Right kidney (tissue), 9 donors: ENCODE measurements at places on chromosomes 11 and 22.
A peak's percentile ranks its signal among the peaks of the same experiment; 100 is the strongest.

DNA sequence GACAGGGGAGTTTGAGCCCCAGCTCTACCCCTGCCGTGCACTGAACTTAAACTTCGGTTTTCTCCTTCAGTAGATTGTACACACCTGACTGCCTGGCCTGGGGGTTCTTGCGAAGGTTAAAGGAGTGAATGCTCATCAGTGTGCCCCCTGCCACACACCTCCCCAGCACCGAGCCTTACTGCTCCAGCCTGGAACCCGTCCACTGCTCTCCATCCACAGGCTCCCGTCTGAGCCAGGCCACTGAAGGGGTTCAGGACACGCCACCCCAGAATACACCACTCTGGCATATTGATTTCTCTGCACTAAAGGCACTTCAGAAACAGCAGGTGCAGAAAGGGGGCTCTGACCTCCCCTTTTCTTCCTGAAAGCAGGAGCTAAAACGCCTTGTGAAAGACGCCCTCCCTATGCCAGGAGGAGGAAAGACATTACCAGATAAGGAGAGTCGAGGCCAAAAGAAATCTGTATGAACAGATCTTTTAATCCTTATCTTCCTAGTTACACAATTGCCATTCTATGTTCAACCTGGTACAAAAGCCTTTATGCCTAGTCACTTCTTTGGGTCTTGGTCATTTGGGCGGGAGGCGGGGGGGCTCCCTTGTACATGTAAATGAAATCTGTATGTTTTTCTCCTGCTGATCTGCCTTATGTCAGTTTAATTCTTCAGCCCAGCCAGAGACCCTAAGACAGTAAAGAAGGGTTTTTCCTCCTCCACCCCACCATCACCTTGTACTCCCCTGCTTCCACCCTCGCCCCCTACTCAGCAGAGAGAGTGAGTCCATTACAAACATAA lies 1.9 kb upstream of the SSTR3 start:
- no peak for DNase-seq

GRCh38 chr22:43409800-43410199 lies 2.0 kb upstream of the MPPED1 start:
- no peak for DNase-seq

DNA sequence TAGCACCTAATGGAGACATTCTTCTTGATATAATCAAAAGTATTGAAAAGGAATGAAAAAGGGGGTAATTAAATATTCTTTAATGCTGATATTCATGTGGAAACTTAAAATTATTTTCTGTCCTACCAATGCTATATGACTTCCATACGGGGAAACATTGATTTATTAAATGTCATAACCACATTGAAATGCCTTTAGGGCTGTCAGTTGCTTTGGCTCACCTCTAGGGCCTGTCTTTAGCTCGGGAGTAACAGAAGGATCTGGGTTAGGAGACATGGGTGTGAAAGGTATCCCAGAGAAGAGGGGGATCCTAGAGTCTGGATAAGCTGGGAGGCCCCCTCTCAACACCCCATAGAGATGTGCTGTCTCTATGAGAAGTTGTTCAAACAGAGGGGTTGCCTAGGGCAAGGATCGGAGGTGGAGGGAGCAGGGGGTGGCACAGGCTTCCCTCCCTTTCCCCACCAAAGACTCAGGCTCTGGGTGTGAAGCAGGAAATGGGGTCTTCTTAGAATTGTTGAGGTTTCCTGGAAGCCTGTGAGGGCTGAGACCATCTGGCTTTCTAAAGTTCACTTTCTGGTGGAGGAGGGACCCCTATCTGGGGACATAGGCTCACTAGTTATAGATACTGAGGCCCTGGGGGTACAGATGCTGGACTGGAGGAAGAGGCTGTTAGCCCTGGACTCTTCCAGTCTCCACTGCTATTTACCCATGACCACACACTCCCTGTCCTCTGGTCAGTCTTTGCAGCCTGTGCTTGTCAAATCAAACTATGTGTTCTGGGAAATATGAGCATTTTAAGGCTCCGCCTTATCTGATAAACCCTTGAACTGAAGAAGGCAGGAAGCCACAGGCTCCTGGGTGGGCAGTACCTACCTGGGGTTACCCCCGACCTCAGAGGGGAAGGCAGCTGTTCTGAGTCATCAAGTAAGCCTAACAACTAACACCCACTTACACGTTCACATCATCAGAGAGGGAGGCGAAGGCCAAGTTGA lies 55.8 kb upstream of the RRAS2 start:
- no peak for DNase-seq

DNA sequence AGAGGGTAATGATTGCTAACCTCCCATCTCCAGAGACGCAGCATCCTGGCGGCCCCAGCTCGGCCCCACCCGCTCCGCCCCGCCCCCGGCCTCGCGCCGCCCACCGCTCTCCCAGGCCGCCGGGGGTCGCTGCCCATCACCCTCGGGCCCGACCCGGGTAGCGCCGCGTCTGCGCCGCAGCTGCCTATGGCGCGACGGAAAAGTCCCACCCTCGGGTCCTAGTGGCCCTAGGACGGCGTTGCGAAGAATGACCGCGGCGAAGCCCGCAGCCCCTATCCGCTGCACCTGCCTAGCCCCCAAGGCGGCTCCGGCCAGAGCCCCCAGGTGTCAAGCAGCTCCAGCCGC lies 457 bp downstream of the CPSF7 start:
- DNase-seq = no peak

DNA sequence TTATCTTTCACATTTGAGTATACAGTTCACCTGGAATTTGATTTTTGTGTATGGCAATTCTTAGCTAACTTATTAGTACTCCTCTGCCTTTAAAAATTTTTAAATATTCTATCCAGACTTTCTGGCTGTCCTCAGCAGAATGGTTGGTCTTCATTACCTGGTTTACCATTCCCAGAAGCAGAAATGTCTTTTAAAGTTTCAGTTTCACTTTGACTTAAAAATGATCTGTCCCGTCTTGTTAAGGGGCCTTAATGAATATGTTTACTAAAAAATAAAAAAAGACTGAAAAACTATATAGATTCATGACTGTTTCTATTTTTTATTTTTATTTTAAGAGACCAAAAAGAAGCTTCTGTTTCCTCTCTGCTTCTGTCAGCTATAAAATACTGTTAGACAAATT lies 70.5 kb upstream of the TNRC6B start:
- DNase-seq = no peak

GRCh38 chr11:60945295-60945667 lies 6.7 kb downstream of the SLC15A3 start:
- DNase-seq = no peak

GRCh38 chr11:111566324-111566723 lies 25.8 kb downstream of the LAYN start:
- DNase-seq = no peak

DNA sequence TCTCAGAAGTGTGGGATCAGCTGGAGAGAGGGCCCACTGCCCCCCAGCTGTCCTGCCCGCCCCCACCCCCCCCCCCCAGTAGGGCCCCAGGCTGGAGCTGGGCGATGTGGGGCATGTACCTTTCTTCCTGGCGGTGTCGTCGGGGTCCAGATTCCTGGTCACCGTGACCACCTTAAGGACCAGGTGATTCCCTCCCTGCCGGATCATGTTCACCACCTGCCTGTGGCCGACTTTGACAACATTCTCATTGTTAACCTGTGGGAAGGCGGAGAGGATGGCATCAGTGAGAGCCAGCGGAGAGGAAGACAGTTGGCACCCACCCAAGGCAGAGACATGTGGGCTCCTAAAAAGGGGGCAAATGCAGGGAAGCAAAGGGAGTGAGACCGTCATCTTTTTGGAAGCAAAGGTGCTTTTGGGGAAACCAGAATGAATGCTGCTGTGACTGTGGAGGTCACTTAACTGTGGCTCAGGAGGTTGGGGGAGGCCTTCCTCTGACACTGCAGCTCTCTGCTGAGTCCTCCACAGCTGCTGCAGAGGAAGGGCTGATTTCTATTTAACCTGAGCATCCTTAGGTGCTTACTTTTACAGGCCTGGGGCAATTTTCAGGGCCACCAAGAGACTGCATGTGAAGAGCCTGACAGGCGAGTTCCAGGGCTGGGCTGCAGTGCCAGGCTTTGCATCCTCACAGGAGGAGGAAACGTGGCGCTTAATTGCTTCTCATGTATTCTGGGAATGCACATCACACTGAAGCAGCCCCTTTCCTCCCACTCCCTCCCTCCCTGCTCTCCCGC lies 104.5 kb downstream of the CTTN start:
- no peak for DNase-seq

- DNase-seq = no peak
Measured at GRCh38 chr11:31150841-31151240, 218.7 kb downstream of the DCDC1 start.

DNA sequence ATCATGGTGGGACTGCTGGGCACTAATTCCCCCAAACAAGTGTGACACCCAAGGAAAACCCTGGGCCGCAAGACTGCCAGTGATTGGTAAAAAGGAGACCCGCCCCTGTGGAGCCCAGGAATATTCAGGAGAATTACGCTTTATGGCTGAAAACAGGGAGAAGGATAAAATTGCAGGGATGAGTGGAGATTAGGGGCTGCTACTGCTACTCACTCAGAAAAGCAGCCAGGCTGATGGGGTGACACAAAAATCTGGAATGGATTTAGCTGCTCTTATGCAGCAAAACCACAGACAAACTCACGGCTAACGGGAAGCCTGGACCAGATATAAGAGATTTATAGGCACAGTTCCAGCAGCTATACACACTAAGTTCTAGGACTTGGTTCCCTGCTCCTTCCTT lies 4.4 kb upstream of the FBXO3 start:
- peak; percentile 44 for DNase-seq

DNA sequence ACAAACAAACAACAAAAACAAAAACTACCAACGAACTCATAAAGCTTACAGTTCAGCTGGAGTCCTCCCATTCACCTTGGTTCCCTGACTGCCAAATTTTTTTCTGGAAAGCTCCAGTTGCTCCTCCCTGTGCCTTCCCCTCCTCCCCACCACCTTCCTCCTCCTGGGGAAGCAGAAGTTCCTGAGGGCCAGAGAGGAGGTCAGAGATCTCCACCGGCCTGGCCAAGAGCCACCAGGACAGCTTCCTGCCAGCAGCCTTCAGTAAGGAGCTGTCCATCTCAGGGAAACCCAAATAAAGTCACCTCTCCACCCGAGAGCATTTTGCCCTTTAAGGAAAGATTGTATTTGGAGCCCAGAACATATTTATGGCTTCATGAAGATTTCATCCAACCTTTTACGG lies 20.0 kb downstream of the APLNR start:
- no peak for DNase-seq

GRCh38 chr11:2690596-2691354 lies 9.0 kb downstream of the KCNQ1OT1 start:
- DNase-seq = no peak

DNA sequence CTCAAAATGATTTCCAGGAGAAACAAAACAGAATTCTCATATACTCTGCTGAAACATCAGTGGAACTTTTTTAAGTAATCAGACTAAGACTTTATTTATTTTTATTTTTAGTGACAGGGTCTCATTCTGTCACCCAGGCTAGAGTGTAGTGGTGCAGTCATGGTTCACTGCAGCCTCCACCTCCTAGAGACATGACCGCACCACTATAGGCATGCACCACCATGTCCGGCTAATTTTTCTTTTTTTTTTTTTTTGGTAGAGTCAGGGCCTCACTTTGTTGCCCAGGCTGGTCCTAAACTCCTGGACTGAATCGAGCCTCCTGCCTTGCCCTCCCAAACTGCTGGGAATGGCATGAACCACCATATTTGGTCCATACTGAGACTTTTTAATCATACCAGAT lies 42.9 kb downstream of the PRDM10 start:
- no peak for DNase-seq

DNA sequence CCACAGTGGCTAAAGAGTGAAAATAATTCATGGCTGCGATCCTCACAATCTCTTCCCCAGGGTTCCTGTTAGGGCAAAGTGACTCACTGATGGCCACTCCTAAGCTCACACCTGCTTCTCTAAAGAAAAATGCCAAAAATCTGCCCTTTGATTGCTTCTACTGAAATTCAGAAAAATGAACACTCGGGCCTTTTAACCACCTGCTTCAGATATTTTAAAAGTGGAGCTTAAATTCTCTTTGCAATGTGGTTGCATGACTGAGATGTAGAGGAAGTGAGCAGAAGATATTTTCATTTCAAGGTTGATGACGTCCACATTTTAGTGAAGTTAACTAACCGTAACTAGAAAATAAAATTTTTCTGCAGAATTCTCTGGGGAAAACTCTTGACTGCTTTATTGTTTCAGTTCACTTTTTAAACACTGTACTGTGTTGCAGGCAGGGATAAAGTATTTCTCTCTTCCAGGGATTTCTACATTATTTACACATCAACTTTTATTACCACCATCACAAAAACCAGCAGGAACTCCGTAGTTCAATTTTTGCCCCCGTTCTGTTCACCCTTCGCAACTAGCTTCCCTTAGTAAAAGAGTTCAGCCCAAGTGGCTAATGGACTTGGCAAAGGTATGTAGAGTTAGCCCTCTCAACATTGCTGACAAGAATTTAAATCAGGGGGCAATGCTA lies 8.5 kb downstream of the RAB30 start:
- no peak for DNase-seq

DNA sequence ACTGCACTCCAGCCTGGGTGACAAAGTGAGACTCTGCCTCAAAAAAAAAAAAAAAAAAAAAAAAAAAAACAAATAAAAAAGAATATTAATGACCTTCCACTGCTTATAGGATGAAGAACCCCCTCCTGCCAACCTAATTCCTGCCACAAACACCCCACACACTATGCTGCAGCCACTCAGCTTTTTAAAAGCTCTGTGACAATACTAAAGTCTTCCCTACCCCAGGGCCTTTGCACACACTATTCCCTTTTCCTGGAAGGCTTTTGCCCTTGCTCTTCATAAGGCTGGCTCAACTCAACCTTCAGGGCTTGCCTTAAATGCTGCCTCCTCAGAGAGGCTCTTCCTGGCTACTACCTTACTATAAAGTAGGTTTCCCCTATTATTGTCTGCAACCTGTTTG lies 10.8 kb upstream of the KCNJ11 start:
- DNase-seq = no peak

DNA sequence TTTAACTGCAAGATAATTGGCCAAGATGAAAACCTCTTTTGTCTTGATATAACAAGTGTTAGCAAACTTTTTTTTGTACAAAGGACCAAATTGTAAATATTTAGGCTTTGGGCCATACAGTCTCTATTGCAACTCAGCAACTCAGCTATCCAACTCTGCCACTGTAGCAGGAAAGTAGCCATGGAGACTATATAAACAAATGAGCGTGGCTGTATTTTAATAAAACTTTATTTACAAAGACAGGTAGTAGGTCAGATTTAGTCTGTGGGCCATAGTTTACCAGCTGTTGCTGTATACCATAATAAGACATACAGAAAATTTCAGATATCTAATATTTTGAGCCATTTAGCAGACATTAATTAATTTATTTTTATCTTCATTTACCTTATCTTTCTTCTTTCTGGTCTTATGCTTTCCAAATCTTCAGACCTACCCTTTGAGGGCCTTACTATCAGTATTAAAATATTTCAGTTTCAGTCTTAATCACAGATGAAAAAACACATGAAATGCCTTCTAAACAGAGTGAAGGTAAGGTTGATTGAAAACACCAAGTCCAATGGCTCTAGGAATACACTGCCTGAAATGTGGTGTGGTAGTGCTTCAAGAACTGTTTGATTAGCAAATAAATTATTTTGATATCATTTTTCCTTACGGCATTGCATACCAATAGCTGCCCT lies 256.9 kb upstream of the CTSC start:
- no peak for DNase-seq

- no peak for DNase-seq
Measured at GRCh38 chr11:79226126-79226525, 214.7 kb downstream of the TENM4 start.
